NCI-H2107 (cell line): ENCODE measurements at places on chromosomes 5 and 9.

GRCh38 chr9:109880276-109881169, 100.5 kb downstream of the PALM2AKAP2 start:
- no peak for DNase-seq

- DNase-seq, result peak; percentile 46
Measured at GRCh38 chr9:37994639-37995347, 74.2 kb downstream of the SHB start.

- peak; percentile 5 for DNase-seq
Measured at GRCh38 chr5:125409861-125410536, 663.6 kb upstream of the ZNF608 start.

DNA sequence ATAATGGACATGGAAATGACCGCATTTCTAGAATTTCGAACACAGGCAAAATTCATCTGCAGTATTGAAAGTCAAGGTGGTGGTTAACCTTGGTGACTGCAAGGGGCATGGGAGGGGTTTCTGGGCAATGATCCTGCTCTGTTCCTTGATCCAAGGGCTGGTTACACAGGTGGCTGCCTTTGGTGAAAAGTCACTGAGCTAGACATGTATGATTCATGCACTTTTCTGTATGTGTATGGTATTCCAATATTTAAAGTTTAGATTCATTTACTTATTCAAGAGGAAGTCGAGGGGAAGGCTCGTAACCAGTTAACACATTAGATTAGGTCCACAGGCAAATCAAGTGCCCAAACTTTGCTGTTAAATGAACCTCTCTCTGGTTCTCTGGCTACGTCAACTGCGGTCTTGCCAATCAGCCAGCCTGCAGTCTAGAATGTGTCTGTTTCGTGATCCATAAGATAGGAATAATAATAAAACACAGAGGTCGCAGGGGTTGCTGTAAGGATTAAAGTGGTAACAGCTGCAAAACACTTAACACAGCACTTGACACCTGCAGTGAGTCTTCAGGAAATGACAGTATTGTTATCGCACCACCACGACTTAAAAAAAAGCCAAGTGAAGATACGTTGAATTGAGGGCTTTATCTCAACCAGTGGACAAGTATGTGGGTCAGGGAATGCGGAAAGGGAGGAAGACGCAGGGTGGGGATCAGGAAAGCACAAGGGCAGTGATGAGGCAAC, 92.5 kb downstream of the TLE1 start:
- DNase-seq, result no peak

GRCh38 chr5:139707445-139708003, 59.4 kb downstream of the CXXC5 start:
- DNase-seq, result no peak

GRCh38 chr5:61139094-61139873, 23.0 kb downstream of the SMIM15 start:
- DNase-seq, result no peak

DNA sequence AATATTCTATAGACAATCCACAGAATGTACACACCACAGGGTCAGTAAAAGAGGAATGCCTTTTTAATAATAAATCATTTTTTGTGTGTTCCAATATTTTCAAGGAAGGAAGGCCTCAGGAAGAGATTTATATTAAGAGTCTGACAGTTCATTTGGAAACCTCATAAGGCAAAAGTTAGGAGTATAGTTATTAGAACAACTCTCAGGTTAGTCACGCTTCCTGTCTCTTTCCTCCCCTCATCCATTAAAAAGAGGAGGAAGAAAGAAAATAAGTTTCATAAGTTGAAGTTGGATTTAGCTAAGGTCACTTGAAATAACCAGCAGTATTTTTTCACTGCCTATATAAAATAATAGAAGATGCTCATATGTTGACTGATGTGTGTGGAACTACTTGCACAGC, 863.2 kb downstream of the PTPRD start:
- no peak for DNase-seq

DNA sequence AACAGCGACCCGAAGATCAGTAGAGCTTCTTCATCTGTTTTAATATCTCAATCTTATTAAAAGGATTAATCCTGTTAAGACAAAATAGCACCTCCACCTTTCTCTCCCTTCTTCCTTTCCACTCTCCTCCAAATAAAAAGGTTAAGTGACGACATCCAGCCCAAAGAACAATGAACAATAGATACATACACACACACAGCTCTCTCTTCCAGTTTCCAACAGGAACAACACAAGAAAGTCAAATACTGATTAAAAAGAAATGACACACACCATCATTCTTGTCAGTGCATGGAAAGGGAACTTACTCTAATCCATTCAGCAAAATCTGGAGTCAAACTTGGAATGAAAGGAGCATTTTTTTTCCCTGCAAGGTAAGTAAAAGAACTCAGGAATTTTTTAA, 2.8 kb downstream of the ARL15 start:
- DNase-seq, result no peak

DNA sequence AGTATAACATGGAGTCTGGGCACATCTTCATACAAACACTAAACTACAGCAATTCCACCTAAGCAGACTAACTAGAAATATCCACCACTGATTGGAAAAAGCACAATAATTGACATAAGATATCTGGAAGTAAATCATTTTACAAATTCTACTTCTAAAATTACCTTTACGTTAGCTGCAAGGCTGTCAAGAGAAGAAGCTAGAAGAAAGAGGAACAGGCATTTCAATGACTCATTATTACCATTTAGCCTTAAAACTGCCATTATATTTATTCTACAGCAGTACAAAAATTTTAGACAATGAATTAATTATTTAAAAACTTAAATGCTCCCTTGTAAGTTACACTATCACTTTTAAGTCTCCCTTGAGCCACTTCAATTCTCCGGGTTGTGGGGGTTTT, 43.4 kb upstream of the PLPP6 start:
- no peak for DNase-seq

- DNase-seq, result no peak
Measured at GRCh38 chr5:61228691-61229280, 66.5 kb upstream of the SMIM15 start.

DNA sequence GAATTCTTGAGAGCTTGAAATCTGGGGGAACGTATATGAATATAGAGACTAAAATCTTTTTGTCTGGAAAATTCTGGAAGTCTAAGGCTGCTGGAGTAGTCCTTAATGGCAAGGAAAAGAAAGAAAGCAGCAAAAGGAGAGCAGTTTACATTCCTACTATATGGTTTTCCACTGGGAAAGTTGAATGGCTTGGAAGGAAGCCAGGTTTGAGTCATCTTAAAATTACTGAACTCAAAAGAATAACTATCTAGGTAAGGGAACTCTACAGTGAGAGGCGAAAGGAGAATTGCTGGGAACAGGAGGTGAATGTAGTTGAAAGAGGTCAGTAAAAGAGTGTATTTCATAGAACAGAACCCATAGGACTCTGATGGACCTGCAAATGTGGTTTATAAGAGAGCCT, 258.1 kb upstream of the EDIL3 start:
- no peak for DNase-seq

- no peak for DNase-seq
Measured at GRCh38 chr5:112548246-112548881, 129.3 kb upstream of the EPB41L4A start.

- no peak for DNase-seq
Measured at GRCh38 chr9:108568093-108568492, 287.7 kb downstream of the ACTL7B start.

GRCh38 chr9:4105183-4105582, 194.7 kb downstream of the GLIS3 start:
- no peak for DNase-seq

- no peak for DNase-seq
Measured at GRCh38 chr5:82595113-82595512, 317.0 kb upstream of the RPS23 start.

GRCh38 chr5:16733331-16734006, 116.7 kb upstream of the RETREG1 start:
- no peak for DNase-seq

- DNase-seq, result no peak
Measured at GRCh38 chr9:130147198-130147597, 25.0 kb upstream of the NCS1 start.

- DNase-seq, result no peak
Measured at GRCh38 chr5:154368041-154368800, 77.6 kb upstream of the SAP30L start.

DNA sequence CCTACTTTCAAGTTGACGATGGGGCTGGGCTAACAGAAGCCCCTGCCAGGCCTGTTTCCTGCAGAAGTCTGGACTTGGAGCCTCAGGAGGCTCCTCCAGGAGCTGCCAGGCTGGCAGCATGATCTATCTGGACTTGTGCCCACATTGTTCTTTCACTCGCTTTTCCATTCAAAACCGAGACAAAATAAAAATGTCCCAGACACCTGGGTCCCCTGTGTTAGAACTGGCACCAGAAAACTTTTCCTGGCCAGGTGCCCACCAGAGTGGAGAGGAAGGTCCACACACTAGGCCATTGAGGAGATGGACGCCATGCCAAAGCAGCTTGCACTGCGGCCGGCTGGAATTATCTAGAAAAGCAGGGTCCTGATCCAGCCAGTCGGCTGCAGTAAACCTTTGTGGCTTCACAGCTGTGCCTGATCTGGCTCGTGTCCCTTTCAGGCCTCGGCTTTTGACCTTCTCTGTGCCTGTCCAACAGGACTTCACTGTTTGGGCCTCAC, 78.2 kb downstream of the GCNT1 start:
- no peak for DNase-seq

- no peak for DNase-seq
Measured at GRCh38 chr9:113363336-113363735, 13.4 kb downstream of the HDHD3 start.

GRCh38 chr9:110842169-110842568, 173.6 kb downstream of the MUSK start:
- no peak for DNase-seq

DNA sequence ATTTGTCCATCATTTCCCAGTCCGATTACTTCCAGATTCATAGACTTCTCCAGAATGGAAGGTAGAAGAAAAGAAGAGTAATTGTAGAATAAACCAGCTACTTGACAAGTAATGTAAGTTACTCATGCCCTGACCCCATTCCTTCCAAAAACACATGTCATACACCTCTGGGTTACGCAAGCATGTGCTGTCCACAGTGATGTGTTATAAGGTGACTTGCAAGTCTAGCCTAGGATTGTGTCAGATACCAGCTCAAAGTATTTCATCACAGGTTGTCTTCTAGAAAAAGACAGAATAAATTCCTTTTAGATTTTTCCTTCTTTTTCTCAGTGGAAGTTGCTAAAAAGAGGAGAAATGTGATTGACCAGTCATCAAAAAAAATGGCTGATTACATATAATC, 8.0 kb upstream of the TLR4 start:
- DNase-seq, result no peak

DNA sequence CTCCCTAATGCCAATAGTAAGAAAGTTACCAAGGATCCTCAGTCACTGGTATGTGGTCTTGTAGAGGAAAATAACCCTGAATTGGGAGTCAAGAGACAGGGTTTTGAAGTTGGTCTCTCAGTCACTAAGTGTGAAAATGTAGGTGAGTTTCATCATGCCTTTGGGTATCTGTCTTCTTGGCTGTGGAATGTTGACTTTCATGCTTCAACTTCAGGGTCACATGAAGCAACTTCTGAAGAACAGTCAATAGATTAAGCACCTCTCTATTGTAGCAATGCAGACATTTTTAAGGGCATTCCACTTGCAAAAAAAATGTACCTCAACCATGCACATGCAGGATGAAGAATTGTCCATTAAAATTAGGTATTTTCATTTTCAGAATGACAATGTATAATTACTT, 194.6 kb downstream of the CSNK1G3 start:
- DNase-seq, result no peak

DNA sequence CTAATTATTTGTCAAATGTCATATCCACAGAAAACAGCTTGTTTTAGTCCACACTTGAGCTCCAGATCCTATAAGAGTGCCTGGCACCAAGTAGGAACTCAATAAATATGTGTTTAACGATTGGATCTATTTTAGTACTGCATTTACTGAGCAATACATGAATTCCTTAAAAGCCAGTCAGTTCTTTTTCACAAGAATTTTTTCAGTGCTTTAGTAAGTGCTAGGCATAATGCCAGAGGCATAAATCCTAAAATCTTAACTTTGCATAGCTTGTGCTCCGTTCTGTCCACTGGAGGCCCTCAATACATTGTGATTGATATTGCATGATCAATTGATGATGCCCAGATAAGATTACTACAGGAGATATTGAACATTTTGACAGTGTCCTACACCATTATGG, 67.3 kb upstream of the PCSK5 start:
- no peak for DNase-seq

GRCh38 chr5:17439956-17440355, 58.1 kb upstream of the TAF11L2 start:
- DNase-seq, result no peak

GRCh38 chr5:12901696-12902095, 997.5 kb upstream of the CTNND2 start:
- no peak for DNase-seq

GRCh38 chr9:79268806-79269205, 303.0 kb upstream of the TLE4 start:
- DNase-seq, result no peak

GRCh38 chr5:139856714-139857113, 61.1 kb downstream of the PSD2 start:
- DNase-seq, result no peak

GRCh38 chr9:121596515-121596914, 54.9 kb upstream of the DAB2IP start:
- DNase-seq, result no peak

DNA sequence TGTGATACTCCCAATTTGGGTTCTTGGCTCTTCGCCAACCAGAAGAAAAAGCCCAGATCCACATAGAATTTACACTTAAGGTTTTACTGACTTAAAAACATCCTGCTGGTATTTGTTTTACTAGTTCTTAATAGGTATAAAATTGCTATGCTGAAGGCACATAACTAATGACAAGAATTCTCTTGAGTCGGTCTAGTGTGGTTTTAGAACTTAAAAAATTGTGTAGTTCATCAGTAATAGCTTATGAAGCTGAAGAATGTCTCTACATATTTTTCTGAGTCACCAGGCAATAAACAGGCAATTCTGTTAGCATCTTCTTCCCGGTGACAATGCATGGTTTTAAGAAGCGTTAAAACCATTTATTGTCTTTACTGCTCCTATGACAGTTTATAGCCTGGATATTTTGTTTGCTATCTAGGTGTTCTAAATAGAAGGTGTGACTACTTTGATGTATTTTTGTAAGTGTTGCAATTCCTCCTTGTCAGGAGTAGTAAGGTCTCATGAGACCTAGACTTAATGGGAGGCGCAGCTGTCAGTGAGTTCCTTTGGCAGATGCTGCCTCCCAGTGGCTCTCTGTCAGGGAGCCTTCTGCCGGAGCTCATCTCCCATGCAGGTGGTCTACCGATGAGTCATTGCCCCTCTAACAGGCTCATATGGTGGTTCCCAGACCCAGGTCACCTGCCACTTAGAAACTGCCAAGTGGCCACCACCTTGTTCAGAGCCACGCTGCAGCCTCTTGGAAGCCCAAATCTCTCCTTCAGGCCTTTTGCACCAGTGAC, 173.8 kb downstream of the MAST4 start:
- no peak for DNase-seq

- no peak for DNase-seq
Measured at GRCh38 chr5:31982621-31983020, 191.5 kb downstream of the GOLPH3 start.

GRCh38 chr9:93148721-93149120, 14.7 kb upstream of the NINJ1 start:
- no peak for DNase-seq
